ENCODE measurements at places on chromosomes 2 and 18. TPM values are rescaled to one million over a fixed set of nuclear protein-coding genes. Genes with fewer than 3 reads are reported as not detected.

IL36A gene
- not detected for total RNA-seq

CD207 gene
- total RNA-seq, result not detected

LYPD1 gene
- not detected for total RNA-seq

CAPN13 gene
- not detected for total RNA-seq

HAAO gene
- not detected for total RNA-seq

OSBPL1A gene
- 22.4 TPM for total RNA-seq

UPP2 gene
- total RNA-seq, result not detected

SP140L gene
- total RNA-seq, result 3.8 TPM

TRMT61B gene
- total RNA-seq, result 8.4 TPM

RFX8 gene
- total RNA-seq, result 0.08 TPM

SCYGR4 gene
- not detected for total RNA-seq

LYPD6B gene
- 4.9 TPM for total RNA-seq

SERPINB4 gene
- 1.9 TPM for total RNA-seq

ARHGAP15 gene
- total RNA-seq, result not detected

SATB2 gene
- total RNA-seq, result 0.30 TPM

C1GALT1C1L gene
- not detected for total RNA-seq

CPLX4 gene
- total RNA-seq, result not detected

NXPH2 gene
- 0.27 TPM for total RNA-seq

DSEL gene
- total RNA-seq, result 1.6 TPM

CNTNAP5 gene
- not detected for total RNA-seq

RUFY4 gene
- not detected for total RNA-seq

TTN gene
- total RNA-seq, result under 0.01 TPM

ZBTB7C gene
- total RNA-seq, result 0.04 TPM

VSNL1 gene
- 12.8 TPM for total RNA-seq

ASPRV1 gene
- 0.62 TPM for total RNA-seq

FBXO48 gene
- total RNA-seq, result 0.72 TPM

VAMP8 gene
- total RNA-seq, result 99.9 TPM

MOGAT1 gene
- not detected for total RNA-seq

C1QL2 gene
- total RNA-seq, result not detected

CHRNG gene
- not detected for total RNA-seq

CROCC2 gene
- total RNA-seq, result not detected

IL36G gene
- 5.0 TPM for total RNA-seq
